ENCODE measurements at places on chromosomes 2 and 18.

DNA sequence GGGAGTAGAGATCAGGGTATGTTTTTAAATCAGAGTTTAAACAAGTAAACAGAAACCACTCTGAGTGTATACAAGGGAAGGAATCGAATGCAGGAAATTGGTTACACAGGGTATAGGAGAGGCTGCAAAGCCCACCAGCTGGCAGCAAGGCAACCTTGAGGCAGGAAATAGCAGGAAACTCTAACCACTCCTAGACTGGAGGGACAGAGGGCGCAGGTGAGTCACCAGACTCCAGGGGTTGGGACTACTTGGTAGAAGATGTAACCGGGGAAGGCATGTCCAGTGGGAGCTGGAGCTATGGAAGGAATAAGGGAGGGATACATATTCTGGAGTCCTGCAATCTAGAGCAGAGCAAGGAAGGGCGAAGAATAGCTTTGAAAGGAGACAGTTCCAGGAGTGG lies 152.3 kb downstream of the MEIS1 start:
- no peak for DNase-seq

DNA sequence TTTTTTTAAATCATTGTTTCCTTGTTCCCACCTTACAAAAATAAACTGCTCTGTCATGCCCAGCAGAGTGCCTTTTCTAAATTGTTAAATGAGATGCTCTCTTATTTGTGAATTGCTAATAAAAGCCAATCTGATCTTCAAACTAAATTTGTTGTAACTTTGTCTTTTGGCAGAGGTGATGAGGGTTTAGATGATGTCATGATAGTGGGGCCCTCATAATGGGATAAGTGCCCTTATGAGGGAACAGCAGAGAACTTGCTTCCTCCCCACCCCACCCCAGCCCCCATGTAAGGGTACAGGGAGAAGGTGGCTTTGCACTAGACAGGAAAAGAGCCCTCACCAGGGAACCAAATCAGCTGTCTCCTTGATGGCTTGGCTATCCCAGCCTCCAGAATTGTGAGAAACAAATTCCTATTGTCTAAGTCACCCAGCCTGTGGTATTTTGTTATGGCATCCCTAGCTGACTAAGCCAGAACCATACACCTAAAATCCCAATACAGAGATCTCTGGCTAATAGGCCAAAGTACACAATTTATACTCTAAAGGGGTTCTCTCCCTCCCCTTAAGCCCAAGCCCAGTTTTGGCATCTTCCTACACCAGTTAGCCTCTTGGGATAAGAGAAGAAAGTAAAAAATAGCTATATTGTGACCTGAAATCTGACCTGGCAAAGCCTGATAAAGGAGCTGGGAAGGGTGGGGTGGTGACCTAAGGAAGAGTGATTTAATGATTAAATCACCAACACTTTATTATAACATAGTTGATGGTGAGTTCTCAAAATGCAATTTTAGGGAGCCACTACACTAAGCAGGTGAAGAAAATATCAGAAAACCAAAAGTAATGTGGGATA lies 40.3 kb upstream of the HNRNPA3 start:
- no peak for DNase-seq

DNA sequence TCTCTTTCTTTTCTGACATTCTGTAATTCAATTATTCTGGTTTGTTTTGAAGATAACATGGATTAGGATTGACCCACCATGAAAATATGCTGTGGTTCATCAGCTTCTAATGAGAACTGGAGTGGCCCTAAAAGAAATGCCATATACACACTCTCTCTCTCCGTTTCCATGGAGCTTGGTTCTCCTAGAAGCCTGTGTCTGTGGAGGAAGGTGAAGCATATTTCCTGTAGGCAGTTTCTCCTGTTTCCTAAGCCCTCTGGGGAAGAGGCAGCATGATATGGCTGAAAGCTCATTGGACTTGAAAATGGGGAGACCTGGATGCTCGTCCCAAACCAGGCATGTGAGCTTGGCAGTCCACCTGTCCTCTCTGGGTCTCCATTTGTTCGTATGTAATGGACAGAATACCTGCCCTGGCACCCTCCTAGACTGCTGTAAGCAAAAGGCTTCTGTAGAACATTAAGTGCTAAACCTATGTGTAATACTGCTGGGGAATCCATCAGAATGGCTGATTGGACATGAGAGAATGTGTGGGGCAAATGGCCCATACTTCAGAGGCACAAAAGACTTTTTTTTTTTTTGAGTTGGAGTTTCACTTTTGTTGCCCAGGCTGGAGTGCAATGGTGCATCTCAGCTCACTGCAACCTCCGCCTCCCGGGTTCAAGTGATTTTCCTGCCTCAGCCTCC lies 75.3 kb upstream of the PPP1CB start:
- DNase-seq, result no peak

DNA sequence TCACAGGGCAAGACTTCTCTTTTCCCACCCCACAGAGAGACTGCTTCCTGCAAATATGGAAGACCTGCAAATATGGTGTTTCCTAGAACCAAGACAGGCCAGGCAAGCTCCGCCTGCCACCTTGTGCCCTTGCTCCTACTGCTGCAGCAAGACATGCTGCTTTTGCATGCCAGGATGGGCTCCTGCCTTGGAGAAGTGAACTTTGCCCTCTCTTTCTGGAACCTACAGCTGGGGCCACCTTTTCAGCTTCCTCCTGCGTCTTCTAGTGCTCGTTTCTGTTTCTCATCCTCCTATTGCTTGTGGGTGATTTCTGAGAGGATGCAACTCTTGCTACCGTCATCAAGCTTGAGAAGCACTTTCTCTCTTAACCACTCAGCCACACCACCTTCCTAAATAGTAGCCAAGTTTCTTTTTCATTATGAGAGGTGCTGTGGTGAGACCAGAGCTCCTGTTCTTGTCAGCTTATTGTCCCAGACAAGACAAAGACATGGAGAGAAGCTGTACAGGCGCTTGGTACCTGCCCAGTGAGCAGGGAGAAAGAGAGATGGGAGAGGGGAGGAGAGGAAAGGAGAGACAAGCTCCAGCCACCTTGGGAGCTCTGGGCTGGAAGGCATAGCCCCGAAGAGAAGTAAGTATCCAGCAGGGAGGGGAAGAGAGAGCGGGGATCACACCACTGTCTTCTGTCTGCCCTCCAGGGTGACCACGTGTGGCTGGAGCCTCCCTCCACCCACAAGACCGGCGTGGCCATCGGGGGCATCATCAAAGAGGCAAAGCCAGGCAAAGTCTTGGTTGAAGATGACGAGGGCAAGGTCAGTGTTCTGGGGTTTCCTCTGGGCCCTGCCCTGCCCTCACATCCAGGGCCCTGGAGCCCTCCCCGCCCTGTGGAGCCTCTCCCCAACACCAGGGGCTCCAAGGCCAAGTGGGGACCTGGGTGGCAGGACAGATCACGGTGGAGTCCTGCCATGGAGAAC lies 28.3 kb downstream of the MYO7B start:
- DNase-seq, result no peak

GRCh38 chr2:233361297-233361696 lies 7.0 kb downstream of the DGKD start:
- DNase-seq, result no peak

GRCh38 chr2:129377078-129377469 lies 602.4 kb upstream of the RAB6C start:
- DNase-seq, result no peak

- DNase-seq, result no peak
Observed at GRCh38 chr2:31933066-31933465, 77.7 kb downstream of the MEMO1 start.

GRCh38 chr2:8465560-8465959 lies 216.3 kb upstream of the ID2 start:
- DNase-seq, result no peak

GRCh38 chr2:124514236-124514635 lies 489.1 kb downstream of the CNTNAP5 start:
- no peak for DNase-seq

- DNase-seq, result no peak
Observed at GRCh38 chr18:69494841-69495240, 94.2 kb downstream of the DOK6 start.

Data from activated T-cell treated with anti-CD3 and anti-CD28 coated beads for 4 hours (primary cell).